NCI-H2081 (cell line): ENCODE measurements at places on chromosomes 1 and 21.
A peak's percentile ranks its signal among the peaks of the same experiment; 100 is the strongest.

- no peak for DNase-seq
Observed at GRCh38 chr1:242842094-242842493, 317.6 kb upstream of the PLD5 start.

GRCh38 chr1:98119796-98120195 is 199.0 kb upstream of the DPYD start:
- DNase-seq: peak; percentile 21

DNA sequence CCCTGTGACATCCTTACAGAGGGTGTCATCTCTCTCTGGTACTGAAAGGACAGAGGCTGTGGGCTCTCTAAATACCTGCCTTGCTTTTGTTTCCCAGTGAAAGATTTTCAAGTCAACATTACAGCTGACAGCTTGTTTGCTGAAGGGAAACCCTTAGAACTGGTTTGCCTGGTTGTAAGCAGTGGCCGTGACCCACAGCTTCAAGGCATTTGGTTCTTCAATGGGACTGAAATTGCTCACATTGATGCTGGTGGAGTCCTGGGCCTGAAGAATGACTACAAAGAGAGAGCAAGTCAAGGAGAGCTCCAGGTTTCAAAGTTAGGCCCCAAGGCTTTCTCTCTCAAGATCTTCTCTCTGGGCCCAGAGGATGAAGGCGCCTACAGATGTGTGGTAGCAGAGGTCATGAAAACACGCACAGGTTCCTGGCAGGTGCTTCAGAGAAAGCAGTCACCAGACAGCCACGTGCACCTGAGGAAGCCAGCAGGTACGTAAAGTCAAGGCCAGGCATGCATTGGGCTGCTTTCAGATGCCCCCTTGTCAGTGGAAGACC is 11.8 kb downstream of the CD101 start:
- no peak for DNase-seq

DNA sequence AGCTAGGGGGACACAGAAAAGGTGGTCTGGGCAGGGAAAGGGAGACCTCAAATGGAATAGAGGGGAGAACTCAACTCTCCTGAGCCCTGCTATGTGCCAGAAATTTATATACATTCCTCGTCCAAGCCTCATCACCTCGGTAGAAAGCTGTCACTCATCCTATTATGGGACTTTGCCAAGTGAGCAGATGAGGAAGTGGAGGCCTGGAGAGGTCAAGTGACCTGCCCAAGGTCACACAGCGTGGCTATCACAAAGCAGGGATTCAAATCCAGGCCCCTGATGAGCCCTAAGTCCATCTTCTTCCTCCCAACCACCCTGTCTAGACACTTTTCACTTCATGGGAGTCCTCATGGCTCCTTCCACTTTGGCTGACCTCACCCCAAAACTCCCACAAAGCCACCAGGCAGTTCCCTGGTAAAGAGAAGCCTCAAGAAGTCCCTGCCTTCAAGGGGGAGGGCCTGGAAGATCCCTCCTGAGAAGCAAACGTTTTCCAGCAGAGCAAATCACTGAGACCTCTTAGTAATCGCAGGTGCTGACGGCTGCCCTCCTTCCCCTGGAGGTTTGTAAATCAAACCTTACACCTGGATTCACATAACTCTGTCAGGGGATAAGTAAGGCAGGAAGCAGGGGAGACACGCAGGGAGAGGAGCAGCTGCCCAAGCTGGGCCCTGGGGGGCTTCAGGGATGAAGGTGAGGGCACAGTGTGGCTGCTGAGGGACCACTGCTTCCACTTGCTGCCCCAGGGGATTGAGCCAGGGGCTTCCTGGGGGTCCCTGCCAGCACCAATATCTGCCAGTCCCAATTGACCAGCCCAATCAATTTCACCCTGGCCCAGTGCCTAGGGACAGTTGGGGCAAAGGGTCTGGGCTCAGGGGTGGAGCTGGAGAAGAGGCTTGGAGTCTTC is 351.2 kb downstream of the MATN1 start:
- DNase-seq: no peak

GRCh38 chr1:90989990-90990389 is 31.8 kb downstream of the ZNF644 start:
- no peak for DNase-seq

DNA sequence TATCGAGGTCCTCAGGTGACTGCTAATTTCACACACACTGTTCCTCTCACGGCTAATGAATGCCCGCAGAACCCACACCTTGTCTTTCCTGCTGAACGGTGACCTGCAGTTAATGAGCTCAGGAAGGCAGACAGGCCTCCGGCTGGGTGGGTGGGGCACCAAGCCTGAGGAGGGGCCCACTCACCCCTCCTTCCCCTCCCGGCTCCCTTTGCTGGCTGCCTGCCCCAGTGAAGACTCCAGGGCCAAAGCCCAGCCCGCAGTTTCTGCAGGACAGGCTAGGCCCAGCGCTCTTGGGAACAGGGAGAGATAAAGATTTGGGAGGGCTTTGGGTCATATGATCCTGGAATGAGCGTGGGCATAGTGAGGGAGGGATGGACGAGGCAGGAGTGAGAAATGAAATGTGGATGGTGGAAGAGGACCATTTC is 26.4 kb downstream of the FOXO6 start:
- peak; percentile 96 for DNase-seq

- DNase-seq: no peak
Observed at GRCh38 chr1:196466166-196466565, 142.1 kb downstream of the KCNT2 start.

GRCh38 chr1:240804475-240804874 is 192.5 kb upstream of the GREM2 start:
- DNase-seq: no peak

- no peak for DNase-seq
Observed at GRCh38 chr1:77134359-77134758, 84.9 kb downstream of the PIGK start.

DNA sequence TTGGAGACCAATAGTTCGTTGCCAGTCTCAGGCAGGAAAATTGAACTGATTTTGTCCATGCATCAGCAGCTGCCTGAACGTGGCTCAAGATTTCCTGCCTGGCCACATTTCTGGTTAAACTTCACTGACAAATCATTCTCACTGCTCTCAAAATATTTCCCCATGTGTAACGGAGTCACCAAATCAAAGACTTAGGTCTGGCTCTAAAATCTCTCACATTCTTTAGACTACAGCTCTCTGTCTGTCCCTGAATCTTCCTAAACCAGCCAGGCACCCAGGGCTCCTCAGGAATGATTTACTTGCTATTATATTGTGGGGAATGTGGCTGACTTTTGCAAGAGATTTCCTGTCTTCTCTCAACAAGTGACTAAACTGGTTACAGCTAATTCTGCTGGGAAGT is 49.2 kb upstream of the GJA8 start:
- DNase-seq: no peak

DNA sequence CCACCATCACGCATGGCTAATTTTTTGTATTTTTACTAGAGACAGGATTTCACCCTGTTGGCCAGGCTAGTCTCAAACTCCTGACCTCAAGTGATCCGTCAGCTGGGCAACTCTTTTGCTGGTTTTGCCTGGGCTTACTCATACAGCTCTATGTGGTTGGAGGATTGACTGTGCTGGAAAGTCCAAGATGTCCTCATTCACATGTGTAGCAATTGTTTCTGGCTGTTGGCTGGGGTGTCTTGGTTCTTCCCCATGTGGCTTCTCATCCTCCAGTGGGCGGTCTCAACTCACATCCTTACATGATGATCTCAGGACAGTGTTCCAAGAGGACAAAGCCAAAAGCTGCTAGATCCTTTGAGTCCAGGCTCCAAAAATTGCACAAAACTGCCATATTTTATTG is 53.3 kb downstream of the TEX35 start:
- DNase-seq: no peak

DNA sequence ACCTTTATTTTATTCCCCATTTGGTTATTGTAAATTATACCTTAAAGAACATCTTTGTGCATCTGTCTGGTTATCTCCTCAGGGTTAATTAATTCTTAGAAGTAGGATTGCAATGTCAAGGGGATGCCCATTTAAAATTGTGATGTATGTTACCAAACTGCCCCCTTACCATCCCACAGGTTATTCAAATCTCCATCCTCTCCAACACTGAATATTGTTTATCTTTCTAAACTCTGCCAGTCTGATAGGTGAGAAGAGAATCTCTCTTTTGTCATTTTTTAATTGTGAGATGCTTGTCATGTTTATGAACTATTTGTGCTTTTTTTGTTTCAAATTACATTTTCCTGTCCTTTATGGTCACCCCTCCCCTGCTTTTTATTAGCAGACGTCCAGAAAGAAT is 55.8 kb downstream of the VWA5B1 start:
- no peak for DNase-seq

DNA sequence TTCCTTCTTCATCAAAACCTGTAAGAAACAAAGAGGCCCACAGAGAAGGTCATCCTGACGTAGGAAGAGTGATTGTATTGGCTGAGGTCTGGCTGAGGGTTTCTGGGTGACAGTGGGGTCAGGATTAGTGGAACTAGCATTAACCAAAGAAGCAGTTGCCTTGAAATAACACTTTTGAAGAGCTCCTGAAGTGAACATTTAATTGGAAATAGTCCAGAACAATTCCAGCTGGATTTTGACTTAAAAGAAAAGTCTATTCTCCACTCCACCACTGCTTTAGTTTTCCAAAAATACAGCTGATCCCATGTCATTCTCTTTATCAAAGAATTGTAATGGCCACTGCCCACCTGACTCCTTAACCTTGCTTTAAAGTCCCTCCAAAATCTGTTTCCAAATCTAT is 27.7 kb downstream of the CASQ2 start:
- DNase-seq: no peak

GRCh38 chr1:8011016-8011415 is 15.1 kb downstream of the ERRFI1 start:
- DNase-seq: no peak

GRCh38 chr1:168285971-168286927 is 5.6 kb downstream of the TBX19 start:
- DNase-seq: no peak

- no peak for DNase-seq
Observed at GRCh38 chr1:41849211-41849759, 69.4 kb downstream of the HIVEP3 start.

DNA sequence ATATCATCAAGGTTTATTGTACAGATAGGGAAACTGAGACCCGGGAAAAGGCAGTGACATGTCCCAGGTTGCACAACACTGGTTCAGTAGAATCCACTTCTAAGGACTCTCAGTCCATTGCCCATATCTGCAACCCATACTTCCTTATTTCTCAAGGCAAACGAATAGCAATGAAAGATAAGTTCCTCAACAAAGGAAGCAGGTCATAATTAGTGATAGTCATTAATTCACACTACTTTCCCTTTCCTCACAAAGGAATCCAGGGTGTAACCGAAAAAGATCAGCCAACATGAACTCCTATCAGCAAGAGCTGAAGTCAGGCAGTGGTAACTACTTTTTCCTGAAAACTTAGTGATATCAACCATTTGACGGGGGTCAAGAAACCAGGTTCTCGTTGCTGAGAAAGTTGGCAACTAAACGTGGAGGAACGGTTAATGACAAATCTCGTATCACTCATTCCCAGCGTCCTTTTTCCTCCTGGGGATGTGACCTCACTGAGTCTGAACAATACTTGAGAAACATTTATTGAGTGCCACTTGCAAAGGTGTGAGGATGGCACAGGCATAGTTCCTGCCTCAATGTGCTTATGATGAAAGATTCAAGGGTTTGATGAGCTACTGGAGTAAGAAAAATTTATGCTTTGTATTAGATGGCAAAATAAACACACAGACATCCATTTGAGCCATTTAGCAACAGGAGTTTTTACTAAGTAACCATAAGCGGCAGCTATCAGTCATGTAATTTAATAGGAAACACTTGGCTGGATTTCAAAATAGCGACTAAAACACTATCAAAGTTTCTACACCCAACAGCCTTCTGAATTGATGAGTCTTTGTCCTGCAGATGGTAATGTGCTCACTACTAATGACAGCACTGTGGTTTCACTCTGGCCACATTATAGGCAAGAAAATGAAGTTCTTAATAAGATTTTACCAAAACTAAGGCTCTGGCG is 82.3 kb downstream of the PLPP3 start:
- peak; percentile 41 for DNase-seq

GRCh38 chr1:6234502-6235295 is 1.1 kb downstream of the ICMT start:
- DNase-seq: peak; percentile 17

- DNase-seq: no peak
Observed at GRCh38 chr1:176211396-176212165, 4.5 kb upstream of the COP1 start.

DNA sequence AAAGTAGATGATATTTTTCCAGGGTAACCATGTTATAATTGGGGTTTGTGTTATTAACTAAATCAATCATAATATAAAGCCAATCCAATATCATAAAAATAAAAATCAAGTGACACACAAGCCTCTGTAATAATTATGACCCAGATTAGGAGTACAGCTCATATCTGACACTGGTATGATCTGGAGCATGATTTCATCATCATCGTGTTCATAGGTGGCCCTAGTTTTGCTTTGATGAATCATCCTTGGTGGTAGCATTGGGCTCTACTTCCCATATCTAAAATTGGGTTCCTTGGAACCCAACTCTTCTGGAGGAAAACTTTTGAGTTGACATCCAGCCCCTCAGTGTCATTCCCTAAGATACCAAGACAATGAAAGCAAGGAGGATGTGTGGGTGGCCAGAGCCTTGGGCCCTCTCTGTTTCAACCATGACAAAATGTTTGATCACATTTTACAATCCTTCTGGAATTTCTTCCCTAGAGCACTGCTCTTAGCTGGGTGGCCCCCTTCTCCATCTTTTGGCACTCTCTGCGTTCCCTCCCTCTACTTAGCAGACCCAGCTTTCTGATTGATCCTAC is 37.0 kb upstream of the ENAH start:
- no peak for DNase-seq

DNA sequence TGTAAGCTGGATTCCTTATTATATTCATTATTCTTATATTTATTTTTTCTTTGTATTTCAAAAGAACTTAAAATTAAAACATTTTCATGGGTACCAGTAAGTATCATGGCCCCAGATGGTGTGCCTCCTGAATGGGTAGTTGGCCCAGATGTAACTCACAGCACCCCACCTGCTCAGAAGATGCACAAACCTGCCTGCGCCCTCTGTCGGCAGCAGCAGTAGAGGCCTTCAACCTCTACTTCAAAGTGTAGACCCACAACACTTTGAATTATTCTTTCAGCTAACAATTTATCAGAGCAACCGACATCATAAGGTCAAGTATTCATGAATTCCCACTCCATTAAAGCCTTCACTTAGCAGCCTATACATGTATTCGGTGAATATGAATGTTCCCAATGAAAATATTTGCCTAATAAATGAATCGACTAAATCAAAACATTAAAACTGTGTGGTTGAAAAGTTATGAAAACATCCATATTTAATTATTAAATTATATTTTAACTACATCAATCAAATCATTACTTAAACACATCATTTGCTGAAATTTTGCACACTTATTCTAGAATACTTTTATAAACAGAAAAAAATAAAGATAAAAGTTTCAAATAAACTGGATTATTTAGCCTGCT is 25.4 kb downstream of the PIGM start:
- DNase-seq: peak; percentile 80

GRCh38 chr1:203098914-203099520 is 13.2 kb upstream of the MYOG start:
- DNase-seq: no peak

- no peak for DNase-seq
Observed at GRCh38 chr1:160460683-160461287, 60.4 kb downstream of the VANGL2 start.

GRCh38 chr1:201471772-201472171 is 2.8 kb upstream of the PHLDA3 start:
- no peak for DNase-seq

GRCh38 chr1:27561124-27561899 is 42.6 kb downstream of the AHDC1 start:
- no peak for DNase-seq

GRCh38 chr1:52628614-52629324 is 4.2 kb upstream of the SHISAL2A start:
- no peak for DNase-seq

GRCh38 chr1:67316918-67317317 is 9.2 kb downstream of the IL12RB2 start:
- no peak for DNase-seq

- peak; percentile 15 for DNase-seq
Observed at GRCh38 chr1:234658138-234658537, 48.2 kb upstream of the IRF2BP2 start.
